Renal pelvis (tissue), 12 donors: ENCODE measurements at places on chromosomes 3 and 15.
A peak's percentile ranks its signal among the peaks of the same experiment; 100 is the strongest.

GRCh38 chr3:62188681-62189375 lies 184.5 kb downstream of the FEZF2 start:
- DNase-seq = peak; percentile 79

DNA sequence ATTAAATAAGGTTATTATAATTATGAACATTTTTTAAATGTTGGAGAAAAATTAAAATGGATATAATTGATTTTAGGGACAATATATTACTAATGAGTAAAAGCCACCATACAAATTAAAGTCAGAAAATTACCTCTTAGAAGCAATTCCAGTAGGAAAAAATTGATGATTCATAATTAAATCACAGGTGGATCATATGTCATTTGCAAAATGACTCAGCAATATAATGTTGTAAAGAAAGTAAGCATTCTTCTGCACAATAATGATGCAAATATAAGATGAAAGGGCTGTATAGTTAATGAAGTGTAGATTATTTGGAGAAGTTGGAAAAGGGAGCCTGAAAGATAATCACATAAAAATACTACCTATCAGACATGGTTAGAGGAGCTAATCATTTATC lies 25.8 kb downstream of the ZPLD1 start:
- no peak for DNase-seq

DNA sequence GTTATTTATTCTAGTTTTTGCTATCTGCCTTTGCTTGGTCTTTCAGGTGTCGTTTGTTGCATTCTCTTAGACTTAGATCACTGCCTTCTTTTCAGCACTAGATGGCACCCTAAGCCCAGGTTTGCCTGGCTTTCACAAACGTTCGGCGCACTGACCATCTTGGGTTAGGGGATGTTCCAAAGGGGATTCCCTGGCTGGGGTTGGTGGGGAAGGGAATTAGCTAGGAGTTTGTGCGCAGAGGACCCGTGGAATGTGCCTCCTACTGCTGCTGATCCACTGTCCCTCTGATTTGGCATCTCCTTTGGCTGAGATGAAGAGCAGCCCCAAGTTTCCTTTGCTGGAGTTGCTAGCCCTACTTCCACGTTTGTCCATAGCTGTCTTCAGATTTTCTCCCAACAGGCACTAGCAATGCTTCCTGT lies 33.9 kb downstream of the PFN2 start:
- peak; percentile 29 for DNase-seq

GRCh38 chr15:96783746-96784145 lies 453.2 kb downstream of the NR2F2 start:
- no peak for DNase-seq

DNA sequence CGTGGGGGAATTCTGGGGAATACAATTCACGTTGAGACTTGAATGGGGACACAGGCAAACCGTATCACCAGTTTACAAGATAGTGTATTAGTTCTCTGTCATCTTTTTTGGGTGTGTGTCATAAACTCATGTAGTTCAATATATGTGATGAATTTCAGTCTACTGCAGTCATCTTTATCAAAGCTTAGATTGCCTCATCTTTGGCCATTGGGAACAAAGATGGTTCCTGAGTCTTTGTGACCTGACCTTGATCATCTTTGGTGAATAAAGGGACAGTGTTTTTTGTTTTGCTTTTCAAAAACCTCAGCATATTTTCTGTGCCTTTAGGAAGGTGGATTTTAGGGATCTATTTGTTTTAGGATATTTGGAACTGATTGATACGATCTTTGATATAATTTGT lies 23.3 kb downstream of the LRCH3 start:
- DNase-seq = no peak

DNA sequence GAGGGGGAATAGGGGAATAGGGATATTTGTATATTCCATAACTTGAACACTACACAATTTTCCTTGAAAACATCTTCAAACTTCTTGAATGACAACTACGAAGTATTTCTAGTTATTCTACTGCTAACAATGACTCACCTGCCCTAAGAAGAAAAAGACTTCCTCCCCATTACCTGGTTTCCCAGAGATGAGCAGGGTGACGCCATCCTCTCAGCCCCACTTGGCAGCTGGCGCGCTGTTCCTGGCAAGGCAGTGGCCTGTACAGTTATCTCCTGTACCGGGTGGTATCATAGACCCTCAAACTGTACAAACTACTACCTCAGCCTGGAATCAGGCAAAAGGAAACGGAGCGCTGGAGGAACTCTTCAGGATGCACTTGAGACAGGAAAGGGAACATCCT lies 10.4 kb downstream of the WDR82 start:
- DNase-seq = no peak

DNA sequence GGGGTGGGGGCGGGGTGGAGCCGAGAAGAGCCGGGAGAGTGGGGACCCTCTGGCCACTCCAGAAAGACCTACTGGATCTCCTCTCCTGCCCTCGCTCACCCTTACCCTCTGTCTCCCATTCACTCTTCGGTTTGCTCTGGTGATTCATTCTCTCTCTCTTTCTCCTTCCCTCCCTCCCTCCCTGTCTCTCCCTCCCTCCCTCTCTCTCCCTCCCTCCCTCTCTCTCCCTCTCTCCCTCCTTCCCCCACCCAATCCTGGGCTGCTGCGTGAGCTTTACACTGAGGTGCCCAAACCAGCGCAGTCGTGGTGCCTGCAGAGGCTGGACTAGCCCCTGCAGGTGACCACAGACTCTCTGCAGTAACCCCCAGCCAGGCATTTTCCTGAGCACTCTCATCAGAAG lies 32.2 kb upstream of the ADAMTS17 start:
- DNase-seq = no peak

DNA sequence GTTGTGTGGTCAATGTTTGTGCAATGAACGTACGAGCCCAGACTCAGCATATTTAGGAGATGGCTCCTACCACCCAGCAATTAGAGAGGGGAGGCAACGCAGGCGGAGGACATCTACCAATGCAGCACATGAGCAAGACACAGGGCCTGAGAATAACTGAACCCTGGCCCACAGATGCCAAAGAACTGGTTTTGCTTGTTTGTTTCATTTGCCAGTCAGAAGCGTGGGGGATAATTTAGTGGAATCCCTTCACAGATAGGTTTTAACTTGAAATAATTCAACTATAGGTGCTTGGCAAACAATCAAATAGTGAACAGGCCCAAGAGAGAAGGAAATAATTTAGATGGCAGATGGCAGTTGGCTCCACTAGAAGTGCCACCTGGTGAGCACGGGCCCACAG lies 54.8 kb downstream of the LIPC start:
- DNase-seq = no peak

DNA sequence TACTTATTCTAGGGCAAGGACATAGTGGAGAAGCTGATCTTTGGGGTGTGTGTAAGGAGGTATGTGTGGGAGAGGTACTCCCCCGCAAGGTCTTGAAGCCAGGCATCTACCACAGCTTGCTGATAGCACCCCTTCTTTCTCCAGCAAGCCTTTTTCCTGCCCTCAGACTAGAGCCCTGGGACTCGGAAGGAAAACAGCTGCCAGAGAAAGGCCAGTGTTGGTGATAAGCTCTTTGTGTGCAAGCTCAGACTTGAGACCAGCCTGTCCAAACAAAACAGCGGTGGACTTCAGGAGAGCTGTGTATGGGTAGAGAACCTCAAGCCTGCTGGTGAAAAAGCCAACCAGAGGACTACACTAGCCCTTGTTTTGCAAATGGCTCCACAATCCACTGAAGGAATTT lies 1028.6 kb downstream of the MCTP2 start:
- peak; percentile 67 for DNase-seq

DNA sequence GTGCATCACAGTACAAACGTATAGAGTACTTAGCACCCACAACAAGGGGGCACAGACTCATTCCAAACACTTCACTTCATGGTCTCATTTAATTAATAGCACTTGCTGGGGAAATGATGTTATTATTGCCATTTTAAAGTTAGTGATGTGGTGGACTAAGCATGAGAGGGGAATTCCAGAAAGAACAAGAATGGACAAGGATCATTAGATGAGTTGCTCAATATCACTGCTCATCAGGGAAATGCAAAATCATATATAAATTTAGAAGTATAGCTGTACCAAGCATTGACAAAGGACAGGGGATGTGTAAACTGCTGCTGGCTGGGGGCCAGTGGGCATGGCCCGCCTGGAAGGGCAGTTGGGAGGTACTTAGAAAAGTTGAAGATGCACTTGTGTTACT lies 14.6 kb downstream of the PRR20G start:
- no peak for DNase-seq

- DNase-seq = no peak
Observed at GRCh38 chr3:184241447-184242296, 7.1 kb downstream of the ALG3 start.

DNA sequence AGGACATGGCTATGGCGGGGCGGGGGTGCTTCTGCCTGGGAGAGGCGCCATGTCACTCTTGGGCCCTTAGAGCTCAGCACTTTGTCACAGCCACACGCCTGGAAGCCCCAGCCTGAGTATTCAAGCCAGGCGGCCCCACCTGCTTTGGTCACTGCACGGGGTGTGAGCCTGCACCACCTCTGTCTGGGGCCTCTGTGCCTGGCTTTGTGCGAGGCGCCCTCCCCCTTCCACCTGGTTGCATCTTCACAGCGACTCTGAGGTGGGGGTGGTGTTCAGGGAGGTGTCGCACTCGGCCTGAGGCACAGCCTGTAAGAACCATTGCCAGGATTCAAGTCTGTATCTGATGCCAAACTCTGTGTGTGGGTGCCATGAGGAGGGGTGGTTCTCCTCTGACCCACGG lies 24.1 kb downstream of the ACAD9 start:
- DNase-seq = no peak

GRCh38 chr15:67521783-67522568 lies 1.0 kb downstream of the C15orf61 start:
- DNase-seq = no peak

DNA sequence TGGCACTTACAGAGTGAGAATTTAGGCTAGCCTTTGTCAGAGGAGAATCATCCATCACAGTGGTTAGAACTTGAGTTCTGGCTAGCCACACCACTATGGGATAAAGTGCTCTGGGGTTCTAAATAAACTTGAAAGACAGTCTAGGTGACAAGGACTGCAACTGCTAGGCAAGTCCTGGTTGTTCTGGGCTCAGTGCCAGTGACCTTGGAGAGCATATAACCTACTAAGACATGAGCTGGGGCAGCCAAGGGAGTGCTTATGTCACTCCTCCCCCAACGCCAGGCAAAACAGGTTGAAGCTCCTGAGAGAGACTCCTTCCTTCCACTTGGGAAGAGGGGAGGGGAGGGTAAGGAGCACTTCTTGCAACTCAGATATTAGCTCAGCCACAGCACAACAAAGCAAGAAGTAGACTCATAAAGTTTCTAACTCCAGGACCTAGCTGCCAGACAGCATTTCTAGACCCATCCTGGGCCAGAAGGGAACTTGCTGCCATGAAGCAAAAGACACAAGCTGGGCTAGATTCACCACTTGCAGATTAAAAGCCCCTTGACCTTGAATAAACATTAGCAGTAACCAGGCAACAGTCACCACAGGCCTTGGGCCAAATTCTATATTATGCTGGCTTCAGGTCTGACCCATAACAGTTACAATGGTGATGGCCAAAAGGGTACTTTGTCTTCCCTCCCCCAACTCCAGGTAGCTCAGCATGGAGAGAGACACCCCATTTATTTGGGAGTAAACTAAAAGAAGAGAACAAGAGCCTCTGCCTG lies 963.7 kb downstream of the PLOD2 start:
- no peak for DNase-seq

- DNase-seq = no peak
Observed at GRCh38 chr3:127386490-127386889, 98.6 kb upstream of the PRR20G start.

DNA sequence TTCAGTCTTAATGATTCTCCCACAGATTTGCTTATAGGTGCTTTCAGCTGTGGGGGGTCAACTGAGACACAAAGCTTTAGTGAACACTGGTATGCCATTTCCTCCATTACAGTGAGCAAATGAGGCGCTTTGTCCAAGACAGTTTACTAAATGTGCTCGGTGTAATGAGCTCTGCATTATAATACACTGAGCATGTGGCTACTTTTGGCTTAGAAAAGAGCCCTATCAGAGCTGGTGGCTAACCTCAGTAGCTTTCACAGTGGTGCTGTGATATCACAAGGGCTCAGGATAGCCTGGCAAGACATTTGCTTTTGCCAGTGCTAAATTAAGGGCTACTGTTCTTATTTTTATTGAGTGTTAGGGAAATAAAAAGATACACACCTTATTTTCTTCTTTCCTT lies 749.7 kb upstream of the ARPP21 start:
- DNase-seq = no peak

DNA sequence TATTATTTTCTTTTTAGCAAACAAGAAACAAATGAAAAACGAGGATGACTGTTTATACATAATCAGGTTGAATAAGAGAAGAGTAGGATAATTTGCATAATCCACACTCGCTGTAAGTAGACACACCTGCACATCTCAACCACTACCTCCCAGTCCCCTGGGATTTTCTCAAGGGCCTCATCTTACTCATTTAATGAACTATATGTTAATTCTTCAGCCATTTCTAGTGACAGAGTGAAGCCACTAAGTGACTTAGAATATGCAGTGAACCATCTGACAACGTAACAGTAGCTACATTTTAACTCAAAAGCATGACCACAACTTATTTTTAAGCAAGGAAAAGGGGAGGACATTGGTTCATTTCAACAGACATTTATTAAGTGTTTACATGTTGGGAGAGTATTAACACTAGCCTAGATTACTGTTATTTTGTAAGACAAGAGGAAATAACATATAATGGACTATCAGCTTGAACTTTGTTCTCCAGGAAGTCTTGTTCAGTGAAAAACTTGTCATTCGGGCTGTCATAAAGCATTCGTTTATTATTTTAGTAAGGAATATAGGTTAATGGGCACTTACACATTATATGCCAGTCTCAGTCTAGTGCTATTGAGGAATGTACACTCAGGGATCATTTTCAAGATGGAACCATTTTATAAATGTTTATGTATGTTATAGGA lies 173.0 kb upstream of the ROBO2 start:
- DNase-seq = no peak

GRCh38 chr3:187020376-187020775 lies 90.0 kb downstream of the ST6GAL1 start:
- DNase-seq = no peak

- no peak for DNase-seq
Observed at GRCh38 chr3:10683106-10683505, 132.9 kb upstream of the SLC6A11 start.

GRCh38 chr3:16224325-16224724 lies 40.4 kb downstream of the DPH3 start:
- no peak for DNase-seq

DNA sequence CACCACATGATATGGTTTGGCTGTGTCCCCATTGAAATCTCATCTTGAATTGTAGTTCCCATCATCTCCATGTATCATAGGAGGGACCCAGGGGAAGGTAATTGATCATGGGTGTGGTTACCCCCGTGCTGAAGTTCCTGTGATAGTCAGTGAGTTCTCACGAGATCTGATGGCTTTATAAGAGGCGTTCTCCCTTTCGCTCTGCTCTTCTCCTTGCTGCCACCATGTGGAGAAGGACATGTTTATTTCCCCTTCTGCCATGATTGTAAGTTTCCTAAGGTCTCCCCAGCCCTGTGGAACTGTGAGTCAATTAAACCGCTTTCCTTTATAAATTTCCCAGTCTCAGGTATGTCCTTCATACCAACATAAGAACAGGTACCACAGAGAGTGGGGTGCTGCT lies 21.9 kb downstream of the OSTN start:
- DNase-seq = no peak

GRCh38 chr15:27746401-27746955 lies 352.6 kb downstream of the OCA2 start:
- no peak for DNase-seq
